ENCODE measurements at places on chromosomes 16 and 17.

- no peak for DNase-seq
These were observed 7.6 kb downstream of the PER1 start for GRCh38 chr17:8144401-8145231.

DNA sequence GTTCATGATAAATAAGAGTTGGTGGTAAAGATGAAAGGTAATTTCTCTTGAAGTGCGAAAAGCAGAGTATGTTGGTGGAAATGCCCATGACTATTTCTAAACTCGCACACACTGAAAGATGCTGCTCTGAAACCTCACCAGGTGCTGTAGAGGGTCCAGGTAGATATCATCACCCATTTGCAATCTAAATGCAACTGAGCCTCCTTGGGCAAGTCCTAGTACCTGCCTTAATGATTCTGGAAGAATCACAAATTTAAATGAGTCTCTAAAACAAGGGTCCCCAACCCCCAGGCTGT, 5.9 kb upstream of the MMD start:
- no peak for DNase-seq

GRCh38 chr16:2333772-2334379, 6.7 kb downstream of the ABCA3 start:
- no peak for DNase-seq

DNA sequence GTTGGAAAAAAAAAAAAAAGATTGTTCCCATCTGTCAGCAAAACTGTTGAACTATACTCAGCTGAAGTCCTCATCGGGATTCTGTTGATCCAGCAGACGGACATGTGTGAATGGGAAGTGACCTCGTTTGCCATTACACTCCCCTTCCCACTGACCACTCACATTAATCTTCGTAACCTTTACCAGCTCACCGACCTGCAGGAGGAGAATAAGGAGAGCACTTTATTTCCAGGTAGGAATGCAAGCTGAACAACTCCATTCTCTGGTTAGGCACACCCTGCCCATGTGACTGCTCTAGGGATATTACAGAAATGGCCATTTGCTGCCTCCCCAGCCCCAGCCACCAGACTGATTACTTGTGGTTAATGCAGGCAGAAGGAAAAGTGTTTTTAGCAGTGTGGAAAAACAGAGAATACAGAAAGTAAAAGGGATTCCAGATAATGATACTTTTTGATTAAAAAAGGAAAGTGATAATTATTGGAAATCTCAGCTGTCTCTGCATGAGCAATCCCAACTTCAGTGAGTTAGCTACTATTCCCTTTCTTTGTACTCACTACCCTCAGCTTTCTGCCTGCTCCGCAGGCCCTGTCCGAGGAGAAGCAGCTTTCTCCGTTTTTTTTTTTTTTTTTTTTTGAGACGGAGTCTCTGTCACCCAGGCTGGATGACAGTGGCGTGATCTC, 23.6 kb upstream of the YWHAE start:
- DNase-seq = no peak

GRCh38 chr16:74743668-74744299, 30.8 kb downstream of the FA2H start:
- DNase-seq = no peak

GRCh38 chr17:64369007-64369893, 21.4 kb downstream of the PECAM1 start:
- DNase-seq = no peak

- DNase-seq = no peak
These were observed 423.9 kb upstream of the ASIC2 start for GRCh38 chr17:33716957-33717356.

- no peak for DNase-seq
These were observed 11.4 kb upstream of the HOXB9 start for GRCh38 chr17:48637323-48638260.

- DNase-seq = no peak
These were observed 44.7 kb downstream of the PSME3IP1 start for GRCh38 chr16:57140931-57141668.

- DNase-seq = no peak
These were observed 11.8 kb downstream of the HMOX2 start for GRCh38 chr16:4487955-4488498.

- no peak for DNase-seq
These were observed 2.3 kb upstream of the NUDT16L1 start for GRCh38 chr16:4690946-4691665.

DNA sequence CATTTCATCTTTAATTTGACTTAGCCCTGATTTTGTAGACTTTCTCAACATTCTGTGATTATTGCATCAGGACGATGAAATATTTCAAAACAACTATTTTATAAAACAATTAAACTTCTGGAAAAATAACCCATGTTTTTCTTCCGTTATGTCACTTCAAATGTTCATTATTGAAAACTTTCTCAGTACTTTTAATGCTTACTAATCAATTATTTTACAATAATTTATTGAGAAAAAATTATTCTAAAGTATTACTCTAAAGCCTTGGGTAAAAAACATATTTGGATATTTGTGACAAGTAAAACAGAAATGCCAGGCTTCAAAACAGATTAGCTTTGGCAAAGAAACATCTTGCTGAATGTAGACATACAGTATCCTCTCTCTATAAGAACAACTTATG, 46.3 kb upstream of the DHX40 start:
- no peak for DNase-seq

DNA sequence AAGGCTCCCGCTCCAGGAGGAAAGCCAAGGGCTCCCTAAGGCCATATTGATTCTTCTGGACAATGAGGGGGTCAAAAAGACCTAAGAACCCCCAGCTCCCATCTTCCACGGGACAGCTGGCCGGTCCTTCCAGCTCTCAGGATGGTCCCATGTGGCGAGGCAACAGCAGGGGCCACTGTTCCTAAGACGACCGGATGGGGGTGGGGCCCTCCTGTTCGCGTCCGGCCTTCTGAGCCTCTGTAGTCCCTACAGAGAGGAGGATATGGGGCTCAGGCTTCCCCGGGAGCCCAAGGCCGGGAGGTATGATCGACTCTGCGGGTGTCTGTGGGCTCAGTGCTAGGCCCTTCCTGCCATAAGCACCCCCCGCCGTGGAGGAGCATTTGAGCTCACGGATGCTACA, 6.0 kb upstream of the DCXR start:
- no peak for DNase-seq

GRCh38 chr16:12150600-12150999, 174.1 kb downstream of the SNX29 start:
- DNase-seq = no peak

DNA sequence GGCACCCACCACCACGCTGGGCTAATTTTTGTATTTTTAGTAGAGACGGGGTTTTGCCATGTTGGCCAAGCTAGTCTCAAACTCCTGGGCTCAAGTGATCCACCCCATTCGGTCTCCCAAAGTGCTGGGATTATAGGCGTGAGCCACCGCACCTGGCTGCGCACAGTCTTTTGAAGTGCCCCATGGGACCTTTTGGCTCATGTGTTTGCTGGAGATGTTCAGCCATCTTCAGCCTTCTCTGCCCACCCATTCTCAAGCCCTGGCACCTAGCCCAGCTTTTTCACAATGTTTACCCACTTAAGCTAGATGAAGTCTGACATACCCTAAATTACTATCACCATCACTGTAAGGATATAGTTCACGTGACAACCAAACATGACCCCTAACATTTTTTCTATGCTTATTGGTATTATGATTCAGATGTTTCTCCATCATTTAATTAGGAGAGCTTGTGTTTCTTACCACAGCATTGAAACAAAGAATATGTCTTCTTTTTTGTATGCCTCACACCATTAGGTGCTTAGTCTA, 32.3 kb downstream of the PECAM1 start:
- DNase-seq = no peak

DNA sequence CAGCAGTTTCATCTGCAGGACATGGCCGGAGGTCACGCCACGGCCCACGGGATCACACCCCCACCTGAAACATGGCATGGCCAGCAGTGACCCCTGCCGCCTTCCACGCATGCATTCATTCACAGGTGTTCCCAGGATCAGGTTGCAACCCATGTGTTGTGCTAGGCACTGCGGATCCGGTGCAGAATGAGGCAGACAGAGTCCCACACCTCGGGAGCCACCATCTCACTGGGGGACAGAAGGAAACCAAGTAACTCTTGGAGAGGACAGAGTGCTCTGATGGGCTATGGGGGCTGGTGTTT, 4.3 kb upstream of the MSRB1 start:
- DNase-seq = no peak

DNA sequence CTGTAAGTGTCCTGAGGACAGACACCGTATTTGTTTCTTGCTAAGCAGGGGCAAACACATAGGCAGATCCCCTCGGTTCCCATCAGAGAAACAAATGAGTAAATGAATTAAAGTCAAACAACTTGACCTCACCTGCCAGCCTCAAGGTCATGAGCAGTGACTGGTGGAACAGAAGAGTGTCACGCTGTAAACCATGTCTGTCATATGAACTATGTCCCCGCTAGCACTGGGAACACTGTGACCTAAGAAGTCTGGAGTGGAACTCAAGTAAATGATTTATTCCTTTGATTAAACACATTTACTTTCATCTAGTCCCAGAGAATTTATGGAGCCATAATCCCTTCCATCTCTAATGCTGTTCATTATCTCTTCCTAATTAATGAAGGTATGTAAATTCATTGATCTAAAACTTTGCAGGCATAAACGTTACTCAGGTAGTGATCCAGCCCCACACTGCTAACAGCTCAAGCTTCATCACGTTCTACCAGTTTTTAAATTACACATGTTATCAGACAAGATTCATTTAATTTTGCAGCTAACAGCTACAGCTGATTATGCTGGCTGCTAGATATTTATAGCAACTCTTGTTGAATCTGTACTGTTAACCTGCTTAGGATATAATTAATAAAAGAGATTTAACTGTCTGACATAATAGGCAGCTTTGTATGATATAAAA, 38.7 kb downstream of the CPPED1 start:
- no peak for DNase-seq

- DNase-seq = no peak
These were observed 42.3 kb upstream of the NOL11 start for GRCh38 chr17:67675481-67675880.

- no peak for DNase-seq
These were observed 155.3 kb downstream of the C16orf78 start for GRCh38 chr16:49528866-49529288.

GRCh38 chr16:1309888-1310831, 724 bp downstream of the UBE2I start:
- DNase-seq = peak; percentile 50

GRCh38 chr16:3266873-3267537, 10.6 kb upstream of the MEFV start:
- DNase-seq = no peak

DNA sequence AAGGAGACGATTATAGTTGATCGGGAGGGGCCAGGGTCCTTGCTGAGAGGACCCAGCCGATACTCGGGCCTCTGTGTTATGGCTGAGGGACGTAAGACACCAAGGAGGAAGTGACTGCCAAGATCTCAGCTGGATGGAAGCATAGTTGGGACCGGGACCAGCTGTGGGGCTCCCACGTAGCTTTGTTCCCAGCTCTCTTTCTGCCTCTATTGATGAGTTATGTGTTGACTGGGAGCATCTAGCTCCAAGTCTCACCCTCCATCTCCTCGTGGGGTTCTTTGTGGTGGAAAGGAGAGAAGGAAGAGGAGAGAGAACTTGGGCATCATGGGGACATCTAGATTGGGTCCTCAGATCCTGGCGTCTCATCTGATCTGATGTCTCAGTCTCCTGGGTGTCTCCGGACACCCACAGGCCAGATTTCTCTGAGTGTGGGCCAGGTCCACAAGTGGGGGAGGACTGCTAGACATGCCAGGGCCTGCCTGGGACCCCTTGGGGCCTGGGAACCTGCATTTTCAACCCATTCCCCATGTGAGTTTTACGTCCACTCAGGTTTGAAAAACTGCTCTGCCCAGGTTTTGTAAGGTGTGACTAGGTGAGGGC, 1.0 kb downstream of the MGRN1 start:
- DNase-seq = no peak

GRCh38 chr16:2528161-2529060, 2.8 kb downstream of the CEMP1 start:
- no peak for DNase-seq

DNA sequence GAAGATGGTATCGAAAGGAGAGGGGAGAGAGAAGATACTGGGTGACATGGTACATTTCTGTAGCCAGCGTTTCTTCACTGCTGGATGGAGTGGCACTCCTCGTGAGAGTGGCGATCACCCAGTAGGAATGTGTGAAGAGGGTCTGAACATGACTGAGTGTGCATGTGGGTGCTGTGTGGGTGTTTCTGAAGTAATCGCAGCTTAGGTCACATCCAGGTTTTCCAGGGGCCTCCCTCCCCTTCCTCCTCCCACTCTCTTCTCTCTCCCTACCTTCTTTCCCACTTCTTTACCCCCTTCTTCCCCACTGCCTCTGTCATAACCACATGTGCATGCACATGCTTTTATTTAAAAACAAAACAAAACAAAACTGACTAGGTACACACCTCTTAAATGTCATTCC, 1.8 kb downstream of the CLEC3A start:
- DNase-seq = no peak

GRCh38 chr17:49588312-49588711, 12.6 kb downstream of the NXPH3 start:
- DNase-seq = no peak

GRCh38 chr17:79814127-79814973, 17.5 kb upstream of the CBX8 start:
- no peak for DNase-seq

GRCh38 chr17:57945996-57946797, 9.0 kb downstream of the CUEDC1 start:
- no peak for DNase-seq
